AG20443 (cell line): ENCODE measurements at places on chromosomes 4 and X.

DNA sequence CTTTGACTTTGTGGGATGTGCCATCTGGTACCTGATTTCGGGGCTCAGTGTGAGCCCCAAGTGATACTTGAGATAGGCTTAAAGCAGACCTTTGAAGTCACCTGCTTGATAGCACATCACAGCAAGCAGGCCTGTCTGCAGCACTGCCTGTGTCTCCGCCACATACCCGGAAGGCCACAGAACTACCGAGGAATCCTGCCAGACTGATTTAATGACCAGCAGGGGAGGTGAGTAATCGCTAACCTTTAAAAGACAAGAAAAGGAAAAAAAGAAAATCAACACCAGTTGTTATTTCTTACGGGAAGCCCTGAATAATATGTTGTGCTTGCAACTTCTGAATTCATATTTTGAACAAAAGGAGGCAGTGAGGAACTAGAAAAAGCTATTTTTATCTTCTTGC is 6.8 kb downstream of the PTCHD1 start:
- DNase-seq = no peak

- DNase-seq = no peak
Measured at GRCh38 chrX:100905620-100906019, 23.1 kb downstream of the XKRX start.

DNA sequence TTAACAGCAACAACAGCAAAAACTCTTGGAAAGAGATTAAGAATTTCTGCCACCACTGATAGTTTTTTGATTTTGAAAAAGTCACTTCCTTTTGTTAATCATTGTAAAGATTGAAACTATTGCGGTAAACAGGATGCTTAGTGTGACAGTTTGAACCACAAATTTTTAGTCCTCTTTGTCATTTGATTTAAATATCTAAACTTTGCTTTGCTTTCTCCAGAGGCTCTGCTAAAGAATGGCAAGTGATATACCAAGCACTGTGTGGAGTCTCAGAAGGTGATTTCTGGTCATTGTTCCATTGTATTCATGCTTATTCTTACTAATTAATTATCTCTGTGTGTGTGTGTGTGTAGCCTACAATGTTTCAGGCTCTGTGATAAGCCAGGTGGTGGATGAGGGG is 155.6 kb downstream of the BMPR1B start:
- no peak for DNase-seq

GRCh38 chrX:148567229-148567628 is 66.8 kb downstream of the AFF2 start:
- peak; percentile 53 for DNase-seq

DNA sequence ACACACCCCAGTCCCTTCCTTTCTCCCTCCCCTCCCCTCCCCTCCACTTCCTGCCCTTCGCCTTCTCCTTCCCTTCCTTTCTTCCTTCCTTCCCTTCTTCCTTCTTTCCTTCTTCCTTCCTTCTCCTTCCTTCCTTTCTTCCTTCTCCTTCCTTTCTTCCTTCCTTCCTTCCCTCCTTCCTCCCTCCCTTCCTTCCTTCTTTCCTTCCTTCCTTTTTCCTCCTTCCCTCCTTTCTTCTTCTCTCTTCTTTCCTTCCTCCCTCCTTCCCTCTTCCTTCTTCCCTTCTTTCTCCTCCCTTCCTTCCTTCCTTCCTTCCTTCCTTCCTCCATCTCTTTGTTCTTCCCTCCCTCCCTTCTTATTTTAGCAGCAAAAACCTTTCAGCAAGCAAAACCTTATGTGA is 162.1 kb downstream of the EFNB1 start:
- no peak for DNase-seq

- no peak for DNase-seq
Measured at GRCh38 chr4:165331823-165332222, 4.4 kb downstream of the MSMO1 start.

DNA sequence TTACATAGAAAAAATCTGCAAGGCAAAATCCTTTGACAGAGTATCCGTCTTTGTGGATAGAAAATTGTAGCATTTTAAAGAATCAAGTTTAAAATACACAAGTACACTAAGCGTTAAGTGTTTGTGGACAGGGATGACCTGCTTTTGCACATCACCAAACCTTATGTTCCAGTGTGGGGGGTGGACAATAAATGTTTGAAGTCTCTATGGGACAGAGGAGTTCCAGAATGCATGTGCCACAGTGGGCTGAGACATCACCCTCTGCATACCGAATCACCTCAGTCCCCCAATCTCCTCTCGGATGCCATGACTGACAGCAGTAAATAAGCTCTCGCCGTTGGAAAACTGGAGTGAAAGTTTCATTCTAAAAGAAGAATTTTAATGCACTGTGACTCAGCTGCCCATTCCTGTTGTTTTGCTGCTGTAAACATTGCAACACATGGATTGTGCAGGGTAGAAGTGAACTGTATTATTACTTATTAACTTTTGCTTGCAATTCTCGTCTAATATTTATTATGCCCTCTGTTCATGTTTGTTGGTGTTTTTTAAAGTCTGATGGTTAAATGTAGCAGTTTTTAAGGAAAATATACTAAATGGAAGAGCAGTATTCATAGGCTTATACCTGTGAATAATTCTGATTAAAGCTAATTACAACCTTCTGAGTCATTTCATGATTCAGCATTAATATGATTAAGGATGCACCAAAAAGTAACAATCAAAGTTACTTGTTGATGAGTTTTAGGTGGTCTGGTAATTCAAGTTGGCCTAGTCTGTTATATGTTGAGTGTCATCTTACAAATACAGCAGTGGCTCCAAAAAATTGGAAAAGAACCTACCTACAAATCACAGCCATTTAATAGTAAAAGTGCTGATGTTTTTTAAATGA is 24.0 kb downstream of the CDKN2AIP start:
- DNase-seq = peak; percentile 36

DNA sequence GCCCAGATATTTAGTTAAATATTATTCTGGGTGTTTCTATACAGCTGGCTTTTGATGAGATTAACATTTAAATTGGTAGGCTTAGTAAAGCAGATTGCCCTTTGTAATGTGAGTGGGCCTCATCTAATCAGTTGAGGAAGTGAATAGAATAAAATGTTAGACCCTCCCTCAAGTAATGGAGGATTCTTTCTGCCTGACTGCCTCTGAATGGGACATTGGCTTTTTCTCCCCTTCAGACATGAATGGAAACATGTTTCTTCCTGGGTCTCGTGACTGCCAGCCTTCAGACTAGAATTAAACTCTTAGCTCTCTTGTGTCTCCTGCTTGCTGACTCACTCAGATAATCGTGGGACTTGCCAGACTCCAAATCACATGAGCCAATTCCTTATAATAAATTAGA is 266.7 kb downstream of the INPP4B start:
- DNase-seq = no peak

DNA sequence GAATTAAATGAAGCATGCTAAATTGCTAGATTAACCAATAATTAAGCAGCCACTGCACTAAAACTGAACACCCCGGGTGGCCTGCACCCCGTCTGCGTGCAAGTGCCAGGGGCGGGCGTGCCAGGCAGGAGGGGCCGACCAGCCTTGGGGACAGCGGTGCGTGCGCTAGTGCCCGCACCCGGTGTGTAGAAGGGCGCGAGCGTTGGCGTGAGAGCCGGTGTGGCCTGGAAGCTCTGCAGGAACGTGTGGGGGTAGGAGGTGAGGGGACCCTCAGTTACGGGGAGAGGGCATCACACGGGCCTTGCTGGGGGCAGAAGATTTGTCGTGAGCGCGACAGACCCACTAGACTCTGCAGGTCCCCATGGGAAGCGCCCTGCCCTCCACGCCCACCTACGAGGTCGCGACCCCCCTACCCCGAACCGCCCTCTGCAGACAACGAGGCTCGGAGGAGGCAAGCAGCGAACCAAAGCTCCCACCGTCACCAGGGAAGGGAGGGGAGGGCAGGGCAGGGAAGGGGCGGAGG is 105.8 kb downstream of the FAM53A start:
- no peak for DNase-seq

DNA sequence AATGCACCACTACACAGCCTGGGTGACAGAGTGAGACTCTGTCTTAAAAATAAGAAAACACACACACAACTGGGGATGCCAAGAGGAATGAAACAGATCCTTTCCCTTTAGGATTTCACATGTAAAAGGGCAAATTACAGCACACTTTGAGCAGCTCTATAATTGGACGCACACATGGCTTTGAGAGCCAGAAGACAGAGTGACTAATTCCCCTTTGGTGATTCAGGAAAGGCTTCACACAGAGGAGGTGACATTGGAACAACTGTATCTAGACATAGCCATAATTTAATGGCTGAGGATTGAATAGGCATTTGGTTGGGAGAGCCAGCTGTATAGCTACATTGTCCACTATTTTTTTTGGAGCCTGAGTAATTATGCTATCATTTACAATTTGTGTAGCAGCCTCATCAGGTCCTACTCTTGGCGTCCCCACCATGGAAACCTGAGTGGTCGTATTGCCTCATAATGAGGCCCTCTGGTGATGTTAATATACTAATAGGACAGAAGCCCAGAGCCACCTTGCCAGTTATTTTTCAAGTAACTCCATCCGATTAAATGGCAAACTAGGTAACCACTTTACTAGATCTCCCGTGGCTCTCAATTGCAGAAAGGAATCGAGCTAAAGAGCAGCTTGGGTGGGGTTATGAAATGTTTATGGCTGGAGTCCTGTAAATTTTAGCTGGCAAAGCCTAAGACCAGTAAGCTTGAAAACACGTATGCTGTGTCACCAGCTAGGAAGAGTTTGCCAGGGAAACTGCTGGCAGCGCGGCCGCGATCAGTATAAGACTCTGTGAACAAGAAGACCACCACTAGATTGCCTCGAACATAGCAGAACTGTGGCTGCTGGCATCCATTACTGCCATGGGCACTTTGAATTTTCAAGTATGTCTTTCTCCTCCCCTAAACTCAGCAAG is 8.5 kb upstream of the PPEF1 start:
- no peak for DNase-seq

DNA sequence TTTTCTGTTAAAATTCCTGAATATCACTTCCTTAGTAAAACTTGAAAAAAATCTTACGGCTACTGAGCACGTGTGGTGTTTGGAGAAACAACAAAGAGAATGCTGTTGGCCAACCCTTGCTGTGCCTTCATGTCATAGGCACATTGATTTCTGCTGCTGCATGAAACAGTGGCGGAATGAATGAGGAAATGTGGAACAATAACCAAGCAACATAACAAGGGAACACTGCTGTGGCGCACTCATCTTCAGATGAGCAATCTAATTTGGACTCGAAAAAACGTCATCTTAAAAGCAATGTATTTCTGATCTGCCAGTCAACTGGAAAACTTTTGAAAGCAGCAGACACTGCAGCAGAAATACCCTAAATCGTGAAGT is 51.4 kb downstream of the PROM1 start:
- no peak for DNase-seq

- DNase-seq = peak; percentile 76
Measured at GRCh38 chrX:136147315-136147901, at the start of gene FHL1. TSS of gene FHL1 (plus strand) at chrX:136147533.
